NCI-H510A (cell line): ENCODE measurements at places on chromosomes 7 and 10.

DNA sequence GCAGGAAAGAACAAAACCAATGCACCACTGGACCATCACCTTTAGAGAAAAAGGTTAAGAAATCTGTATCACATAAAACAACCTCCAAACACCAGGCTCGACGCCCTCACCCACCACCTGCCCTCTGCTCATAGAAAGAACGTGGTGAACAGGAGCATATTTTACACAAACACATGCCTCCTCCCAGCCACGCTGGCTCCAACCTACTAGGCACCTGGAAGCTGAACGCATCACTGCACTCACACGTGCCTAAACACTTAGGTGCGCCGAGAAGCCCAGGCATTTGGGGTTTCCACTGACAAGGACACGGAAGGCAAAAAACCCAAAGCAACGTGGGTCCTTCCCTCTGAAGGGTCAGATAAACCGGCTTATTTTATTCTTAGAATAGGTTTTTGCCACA, 56.0 kb downstream of the PTPRN2 start:
- DNase-seq: peak; percentile 59

- DNase-seq: no peak
These were observed 81.0 kb downstream of the HGF start for GRCh38 chr7:81688622-81689411.

DNA sequence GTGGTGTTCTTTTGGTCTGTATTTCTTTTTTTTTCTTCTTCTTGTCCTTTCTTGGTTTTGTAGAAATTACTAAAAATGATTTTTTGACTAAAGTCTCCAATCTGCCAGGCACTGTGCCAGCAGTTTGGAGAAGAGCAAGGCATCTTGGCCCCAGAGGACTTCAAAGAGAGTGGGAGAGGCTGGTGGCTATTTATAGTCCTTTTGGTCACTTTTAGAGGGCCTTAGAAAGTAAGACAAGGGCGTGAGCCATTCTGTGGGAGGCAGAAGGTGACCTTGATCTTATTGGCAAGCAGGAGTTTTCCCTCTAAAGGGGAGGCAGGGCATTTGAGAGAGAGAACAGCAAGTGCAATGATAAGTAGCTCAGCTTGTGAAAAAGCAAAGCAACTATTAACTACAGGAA, 211.9 kb downstream of the GALNT17 start:
- no peak for DNase-seq

DNA sequence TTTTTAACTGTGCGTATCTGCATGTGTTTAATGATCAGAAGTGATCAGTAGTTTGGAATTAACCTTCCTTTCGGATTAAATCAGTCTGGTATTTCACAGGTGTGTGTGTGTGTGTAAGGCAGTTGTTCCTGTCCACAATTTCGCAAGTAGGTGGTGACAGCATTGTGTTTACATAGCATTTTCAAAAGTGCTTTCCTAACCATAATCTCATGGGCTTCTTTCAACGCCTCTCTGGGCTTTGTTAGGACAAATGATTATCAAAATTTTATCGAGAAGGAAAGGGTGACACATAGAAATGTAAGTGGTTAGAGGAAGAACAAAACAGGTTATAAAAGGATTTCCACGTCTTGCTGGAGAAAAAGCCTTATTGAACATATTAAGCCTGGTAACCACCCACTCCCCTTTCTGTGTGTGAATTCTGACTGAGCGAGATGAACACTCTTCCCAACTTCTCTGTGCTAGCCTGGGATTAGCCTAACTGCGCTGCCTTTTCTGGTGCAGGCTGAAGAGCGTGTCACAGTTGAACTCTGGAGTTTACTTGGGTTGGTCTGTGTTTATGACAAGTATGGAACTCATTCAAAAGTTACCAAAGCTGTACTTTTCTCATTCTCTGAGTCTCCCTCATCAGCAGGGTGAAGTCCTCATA, 292.3 kb upstream of the PITRM1 start:
- no peak for DNase-seq

DNA sequence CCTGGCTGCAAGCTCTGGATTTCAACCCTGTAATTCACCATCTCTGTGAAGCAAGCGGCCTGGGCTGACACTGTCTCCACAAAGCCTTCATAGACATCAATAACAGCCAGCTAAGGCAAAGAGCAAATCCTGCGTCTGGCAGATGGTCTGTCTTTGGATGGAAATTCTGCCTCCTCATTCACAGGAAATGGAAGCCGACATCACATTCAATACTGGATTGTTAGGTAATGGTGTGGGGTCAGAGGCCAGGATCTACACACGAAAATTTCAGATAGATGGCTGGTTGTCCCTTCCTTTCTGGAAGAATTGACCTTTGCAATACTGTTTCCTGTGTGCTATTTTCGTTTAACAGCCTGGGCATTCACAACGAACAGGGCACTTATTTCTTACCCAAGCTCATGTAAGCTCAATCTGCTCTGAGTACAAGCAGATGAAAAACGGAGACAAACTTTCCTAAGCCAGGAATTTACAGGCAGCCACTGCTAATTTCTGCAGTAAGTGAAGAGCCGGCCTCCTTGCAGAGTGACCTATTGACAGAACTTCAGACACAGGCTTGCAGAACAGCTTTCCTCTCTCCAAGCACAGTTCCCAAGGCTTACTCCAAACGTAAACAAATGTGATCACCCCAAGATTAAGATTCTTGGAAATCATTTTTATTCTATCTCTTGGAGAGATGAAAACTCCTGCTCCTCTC, 3.1 kb upstream of the ADAM12 start:
- DNase-seq: no peak

DNA sequence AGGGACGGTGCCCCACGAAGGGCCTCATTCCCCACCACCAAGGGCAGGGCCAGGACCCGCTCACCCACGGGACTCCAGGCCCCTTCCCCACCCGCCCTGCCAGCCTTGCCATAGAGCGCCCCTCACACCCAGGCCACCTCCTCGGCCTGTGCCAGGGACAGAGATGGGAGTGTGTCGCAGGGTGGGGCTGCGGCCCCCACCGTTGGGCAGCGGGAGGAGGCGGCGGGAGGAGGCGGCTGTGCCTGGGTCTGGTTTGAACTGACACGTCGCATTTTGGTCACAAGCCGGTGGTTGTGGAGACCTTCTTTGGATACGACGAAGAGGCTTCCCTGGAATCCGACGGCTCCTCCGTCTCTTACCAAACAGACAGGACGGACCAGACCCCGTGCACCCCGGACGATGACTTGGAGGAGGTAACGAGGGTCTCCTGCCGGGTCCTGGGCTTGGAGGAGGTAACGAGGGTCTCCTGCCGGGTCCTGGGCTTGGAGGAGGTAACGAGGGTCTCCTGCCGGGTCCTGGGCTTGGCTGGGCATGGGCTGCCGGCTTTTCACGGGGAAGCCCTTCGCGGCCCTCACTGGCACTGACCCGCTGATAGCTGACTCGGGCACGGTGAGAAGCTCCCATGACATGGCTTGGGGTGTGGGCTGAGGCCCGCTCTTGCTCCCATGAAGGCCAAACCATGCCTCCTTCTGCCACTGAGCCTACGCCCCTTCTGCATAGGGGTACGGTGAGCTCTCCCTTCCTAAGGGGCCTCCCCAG, 46.4 kb upstream of the DPYSL4 start:
- no peak for DNase-seq

DNA sequence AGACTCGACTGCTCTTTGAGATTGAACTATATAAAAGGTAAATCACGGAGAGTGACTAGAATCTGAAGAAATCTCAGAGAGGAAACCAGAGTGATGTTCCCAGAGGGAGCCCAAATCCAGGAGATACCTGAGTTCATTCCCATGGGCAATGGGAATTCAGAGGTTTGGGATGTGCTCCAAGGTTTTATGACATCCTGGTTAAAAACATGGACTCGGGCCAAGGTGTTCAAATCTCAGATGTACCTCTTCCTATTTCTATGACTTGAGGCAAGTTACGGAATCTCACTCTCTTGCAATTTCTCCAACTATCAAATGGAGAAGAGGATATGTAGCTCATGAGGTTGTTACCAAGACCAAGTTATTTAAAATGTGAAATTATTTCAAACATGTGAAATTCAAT, 54.5 kb upstream of the RAB18 start:
- DNase-seq: no peak

DNA sequence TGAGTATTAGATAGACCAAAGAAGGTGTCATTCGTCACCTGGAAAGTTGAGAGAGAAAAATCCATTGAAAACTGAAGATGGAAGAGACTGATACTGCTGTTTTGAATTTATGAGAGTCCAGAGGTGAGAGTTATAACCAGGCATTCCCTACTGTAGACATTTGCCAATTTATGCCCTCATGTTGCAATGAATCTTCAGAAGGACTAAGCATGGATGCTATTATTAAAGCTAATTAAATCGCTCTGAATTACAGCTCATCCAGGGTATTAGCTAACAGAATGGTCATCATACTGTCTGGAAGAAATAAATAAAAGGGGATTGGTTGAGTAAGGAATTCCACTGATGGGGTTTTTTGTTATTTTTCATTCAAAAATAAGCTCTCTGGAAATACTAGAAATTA, 101.6 kb upstream of the PLPP4 start:
- no peak for DNase-seq

- DNase-seq: no peak
These were observed 34.6 kb downstream of the AGK start for GRCh38 chr7:141585592-141586510.

- DNase-seq: peak; percentile 11
These were observed 245.6 kb upstream of the FERD3L start for GRCh38 chr7:19390795-19391194.

DNA sequence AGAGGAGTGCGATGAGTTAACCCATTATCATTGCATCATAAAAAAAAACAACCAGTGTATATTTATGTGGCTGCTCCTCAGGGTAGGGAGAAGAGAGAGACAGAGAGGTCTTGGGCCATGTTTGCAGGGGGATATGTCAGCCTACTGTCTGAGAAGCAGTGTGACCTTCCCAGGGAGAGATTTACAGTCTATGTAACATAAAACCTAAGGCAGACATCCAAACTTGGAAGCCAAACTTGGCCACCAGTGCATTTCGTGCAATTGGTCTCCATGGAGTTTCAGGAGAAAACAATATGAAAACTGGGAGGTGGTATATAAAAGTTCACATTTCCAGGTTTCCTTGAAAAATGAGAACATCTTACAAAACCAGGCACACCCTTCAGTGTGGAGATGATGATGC, 85.9 kb upstream of the CXCL12 start:
- no peak for DNase-seq

DNA sequence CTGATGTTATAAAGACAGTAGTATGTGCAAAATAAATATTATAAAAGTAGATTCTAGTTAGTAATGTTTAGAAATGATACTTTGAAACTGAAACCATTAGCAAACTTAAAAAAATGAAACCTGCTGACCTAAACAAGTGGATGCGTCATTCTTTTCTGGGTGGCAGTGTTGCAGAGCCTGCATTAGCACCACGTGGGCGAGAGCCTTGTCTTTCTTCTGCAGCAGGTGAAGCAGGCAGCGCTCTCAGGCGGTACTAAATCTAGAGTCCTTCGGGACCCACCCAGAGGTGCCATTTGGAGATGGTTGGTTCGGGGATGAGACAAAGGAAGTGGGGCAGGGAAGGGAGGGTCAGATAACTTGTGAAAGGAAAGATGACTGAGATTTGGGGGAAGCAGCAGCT, 759.1 kb upstream of the IGFBP3 start:
- DNase-seq: no peak

DNA sequence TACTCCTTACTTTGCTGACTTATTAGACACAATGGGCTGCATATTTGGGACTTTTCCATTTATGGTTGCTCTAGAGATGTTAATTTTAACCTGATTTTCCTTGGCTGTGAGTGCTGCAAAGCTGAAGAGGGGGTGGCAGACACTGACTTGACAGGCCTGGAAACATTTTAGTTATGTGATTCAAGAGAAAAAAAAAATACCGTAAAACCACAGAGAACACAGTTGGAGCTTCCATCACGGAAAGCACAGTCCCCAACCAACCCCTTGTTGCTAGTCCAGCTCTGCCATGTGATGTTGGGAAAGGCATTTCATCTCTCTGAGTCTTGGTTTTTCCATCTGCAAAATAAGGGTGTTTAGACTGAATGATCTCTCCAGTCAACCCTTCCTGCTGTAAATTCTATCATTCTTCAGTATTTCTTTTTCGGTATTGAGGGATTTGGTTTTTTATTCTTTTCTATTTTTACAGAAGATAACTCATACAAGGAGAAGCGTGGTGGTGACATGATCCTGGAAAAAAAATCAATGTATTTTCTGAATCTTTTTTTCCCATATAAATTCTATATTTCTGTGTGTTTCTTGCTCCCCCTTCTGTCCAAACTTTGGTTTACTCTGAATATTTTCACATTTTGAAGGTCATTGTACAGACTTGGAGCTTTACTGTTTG, 246.1 kb downstream of the REEP3 start:
- DNase-seq: no peak

DNA sequence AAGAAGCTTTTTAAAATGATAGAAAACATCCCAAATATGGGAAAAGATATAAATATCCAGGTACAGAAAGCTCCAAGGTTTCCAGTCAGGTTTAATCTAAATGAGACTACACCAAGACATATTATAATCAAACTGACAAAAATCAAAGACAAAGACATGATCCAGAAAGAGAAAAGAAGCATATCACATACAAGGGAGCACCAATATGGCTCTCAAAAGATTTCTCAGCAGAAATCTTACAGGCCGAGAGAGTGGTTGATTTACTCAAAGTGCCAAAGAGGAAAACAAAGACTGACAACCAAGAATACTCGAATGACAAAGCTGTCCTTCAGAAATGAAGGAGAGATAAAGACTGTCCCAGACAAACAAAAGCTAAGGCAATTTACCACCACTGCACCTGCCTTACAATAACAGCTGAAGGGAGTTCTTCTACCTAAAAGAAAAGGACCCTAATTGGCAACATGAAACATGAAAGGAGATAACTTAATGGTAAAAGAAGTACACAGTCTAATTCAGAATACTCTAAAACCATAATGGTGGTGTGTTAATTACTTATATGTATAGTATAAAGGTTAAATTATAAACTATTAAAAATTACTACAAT, 25.4 kb downstream of the OR2A14 start:
- no peak for DNase-seq

DNA sequence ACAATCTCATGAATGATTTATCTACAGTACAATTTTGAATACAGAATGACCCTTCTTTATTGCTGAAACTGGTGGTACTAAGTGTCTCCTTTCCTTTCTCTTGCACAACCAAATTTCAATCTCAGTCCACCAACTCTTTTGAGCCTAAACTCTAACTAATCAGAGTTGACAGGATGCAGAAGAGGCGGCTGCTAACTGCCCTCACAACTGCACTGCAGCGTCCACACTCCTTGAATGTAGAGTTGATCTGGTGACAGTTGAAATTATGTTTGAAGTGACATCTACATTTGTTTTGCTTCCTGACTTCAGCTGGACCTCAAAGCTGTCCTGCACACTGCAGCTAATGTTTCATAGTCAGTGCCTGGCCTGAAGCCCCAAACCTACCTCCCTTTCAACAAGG, 139.6 kb downstream of the ZMYND11 start:
- no peak for DNase-seq
